ENCODE measurements at places on chromosomes 6 and 20.
A peak's percentile ranks its signal among the peaks of the same experiment; 100 is the strongest.

GRCh38 chr20:10447028-10447427 lies 11.9 kb downstream of the SLX4IP start:
- DNase-seq = no peak

GRCh38 chr6:142374091-142374770 lies 72.4 kb downstream of the ADGRG6 start:
- DNase-seq = peak; percentile 38

DNA sequence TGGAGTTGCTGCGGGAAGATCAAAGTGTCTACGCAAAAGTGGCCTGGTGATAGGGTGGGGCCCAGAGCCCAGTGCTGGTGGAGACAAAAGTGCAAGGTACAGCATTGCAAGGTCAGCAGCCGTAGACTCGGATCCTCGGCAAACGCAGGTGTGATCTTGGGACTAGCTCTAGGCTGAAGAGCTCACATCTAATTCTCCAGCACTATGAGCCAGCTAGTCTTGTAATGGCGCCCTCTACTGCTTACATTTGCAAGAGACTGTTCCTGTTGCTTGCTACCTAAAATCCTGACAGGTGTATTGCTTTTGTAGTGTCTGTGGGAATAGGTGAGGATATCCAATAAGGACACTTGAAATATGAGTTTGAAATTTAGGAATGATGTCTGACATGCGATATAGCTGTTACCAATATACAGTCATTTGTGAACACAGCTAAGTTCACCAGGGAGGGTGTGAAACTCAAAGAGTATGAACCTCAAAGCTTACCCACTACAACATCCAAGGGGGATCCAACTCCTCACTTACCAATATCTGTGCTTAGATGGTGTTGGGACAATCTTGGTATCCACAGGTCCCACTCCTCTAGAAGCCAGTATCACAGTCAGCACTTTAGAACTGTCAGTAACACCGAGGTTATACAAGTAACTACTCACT lies 58.4 kb downstream of the PDE7B start:
- peak; percentile 85 for DNase-seq

- DNase-seq = no peak
Measured at GRCh38 chr20:53491462-53491861, 102.2 kb downstream of the ZNF217 start.

- DNase-seq = no peak
Measured at GRCh38 chr6:143401068-143401446, 49.4 kb downstream of the ADAT2 start.

DNA sequence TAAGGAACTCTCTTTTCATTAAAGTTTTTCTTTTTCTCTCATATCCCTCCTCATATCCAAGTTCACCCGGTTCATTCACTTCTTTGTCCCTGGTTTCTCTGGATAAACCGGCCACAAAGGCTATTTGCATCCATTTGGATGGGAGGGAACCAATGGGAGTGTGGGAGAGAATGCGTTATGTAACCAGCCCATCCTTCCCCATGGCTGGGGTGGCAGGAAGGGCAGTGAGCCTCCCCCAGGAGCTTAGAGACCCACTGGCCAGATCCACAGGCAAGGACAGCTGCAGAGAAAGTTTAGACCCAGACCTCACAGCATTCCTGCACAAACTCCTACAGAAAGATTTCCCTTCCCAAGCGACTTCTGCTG lies 10.7 kb downstream of the CASS4 start:
- no peak for DNase-seq

DNA sequence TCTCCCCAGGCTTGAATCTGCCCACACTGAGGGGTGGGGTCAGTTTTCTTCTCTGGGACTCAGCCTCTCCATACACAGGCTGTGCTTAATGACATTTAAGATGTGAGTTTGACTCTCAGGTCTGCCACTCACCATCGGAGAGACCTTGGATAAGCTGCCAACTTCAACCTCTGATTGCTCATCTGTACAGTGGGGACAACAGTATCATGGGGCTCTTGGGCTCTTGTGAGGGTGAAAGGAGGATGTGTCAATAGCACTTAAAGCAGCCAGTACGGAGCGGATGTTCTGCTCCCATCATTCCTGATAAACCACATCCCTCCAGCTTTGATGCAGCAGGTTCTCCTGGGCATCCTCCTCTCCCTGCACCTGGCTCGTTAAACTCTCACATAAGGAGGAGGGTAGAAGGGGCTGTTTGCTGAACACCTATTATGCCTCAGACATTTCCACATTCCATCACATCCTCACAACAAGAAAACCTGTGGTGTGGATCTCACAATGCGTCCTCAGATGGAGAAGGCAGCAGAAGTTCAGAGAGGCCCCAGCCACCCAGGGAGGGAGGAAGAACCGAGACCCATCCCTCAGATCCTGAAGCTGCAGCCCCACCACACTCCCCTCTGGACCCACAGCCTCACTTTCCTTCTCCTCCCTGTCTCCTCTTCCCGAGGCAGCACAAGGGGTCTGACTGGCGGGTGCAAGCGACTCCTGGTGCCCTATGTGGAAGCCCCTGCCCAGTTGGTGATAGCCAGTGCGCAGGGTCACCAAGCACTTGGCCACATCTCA lies 1.9 kb upstream of the PDYN start:
- no peak for DNase-seq

- DNase-seq = no peak
Measured at GRCh38 chr6:84772428-84773132, 8.2 kb upstream of the TBX18 start.

DNA sequence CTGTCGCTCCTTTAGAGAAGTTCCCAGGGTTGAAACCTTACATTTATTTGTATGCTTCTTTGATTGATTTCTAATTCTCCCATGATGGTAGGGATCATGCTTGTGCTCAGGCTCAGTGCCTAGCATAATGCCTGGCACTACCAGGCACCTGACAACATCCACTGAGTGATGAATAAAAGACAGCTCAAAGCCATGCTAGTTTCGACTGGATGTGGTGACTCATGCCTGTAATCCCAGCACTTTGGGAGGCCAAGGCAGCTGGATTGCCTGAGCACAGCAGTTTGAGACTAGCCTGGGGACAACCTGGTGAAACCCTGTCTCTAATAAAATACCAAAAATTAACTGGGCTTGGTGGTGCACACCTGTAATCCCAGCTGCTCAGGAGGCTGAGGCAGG lies 11.6 kb upstream of the CD164 start:
- DNase-seq = no peak

DNA sequence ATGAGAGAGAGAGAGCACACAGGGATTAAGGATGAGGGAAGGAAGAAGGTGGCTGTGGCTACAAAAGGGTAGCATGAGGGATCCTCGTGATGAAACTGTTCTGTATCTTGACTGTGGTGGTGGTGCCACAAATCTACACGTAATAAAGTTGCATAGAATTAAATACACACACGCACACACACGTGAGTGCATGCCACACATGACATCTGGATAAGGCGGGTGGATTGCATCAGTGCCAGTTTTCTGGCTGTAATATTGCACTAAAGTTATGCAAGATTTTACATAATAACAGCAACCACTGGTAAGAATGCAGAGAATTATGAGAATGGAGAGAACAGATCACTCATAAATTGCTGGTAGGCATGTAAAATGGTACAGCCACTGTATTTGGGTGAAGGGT lies 16.9 kb upstream of the STK35 start:
- DNase-seq = no peak

DNA sequence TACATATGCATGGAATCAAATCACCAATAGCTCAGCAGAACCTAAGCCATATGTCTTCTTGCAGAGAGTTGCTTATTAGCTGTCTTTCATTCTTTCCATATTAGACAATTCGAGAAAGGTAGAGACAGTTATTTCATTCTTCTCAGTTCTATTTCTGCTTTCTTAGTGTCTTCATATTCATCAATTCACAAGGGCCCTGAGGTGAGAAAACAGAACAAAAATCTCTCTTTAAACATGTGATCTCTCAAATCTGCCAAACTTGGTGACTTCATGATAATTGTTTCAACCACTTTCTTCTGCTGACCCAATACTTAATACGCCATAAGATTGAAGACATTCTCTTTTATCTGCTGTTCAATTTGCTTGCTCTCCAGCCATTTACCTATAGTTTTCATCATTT lies 229.7 kb upstream of the MARCKS start:
- DNase-seq = no peak

GRCh38 chr20:32205110-32205842 lies 2.3 kb downstream of the PLAGL2 start:
- no peak for DNase-seq

- peak; percentile 48 for DNase-seq
Measured at GRCh38 chr20:41969656-41970055, 351.5 kb upstream of the CHD6 start.

DNA sequence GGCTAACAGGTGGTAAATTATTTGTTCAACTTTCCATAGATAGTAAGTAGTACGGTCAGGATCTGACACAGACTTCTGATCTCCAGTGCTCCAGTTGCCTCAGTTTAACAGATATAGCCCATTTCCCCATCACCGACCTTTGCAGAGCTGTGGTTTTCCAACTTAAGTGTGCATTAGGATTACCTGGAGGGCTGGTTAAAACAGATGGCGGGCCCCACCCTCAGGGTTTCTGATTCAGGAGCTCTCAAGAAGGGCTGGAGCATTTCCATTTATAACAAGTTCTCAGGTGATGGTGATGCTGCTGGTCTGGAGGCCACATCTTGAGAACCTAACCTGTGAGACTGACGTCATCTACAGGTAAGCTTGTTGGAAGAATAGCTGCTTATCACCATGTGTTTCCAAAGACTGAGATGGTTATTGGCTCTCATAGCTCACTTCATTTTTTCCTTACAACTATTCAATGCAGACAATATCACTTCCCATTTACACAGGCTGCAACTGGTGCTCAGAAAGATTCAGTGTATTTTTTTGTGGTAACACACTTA lies 360.1 kb upstream of the CHD6 start:
- peak; percentile 85 for DNase-seq

DNA sequence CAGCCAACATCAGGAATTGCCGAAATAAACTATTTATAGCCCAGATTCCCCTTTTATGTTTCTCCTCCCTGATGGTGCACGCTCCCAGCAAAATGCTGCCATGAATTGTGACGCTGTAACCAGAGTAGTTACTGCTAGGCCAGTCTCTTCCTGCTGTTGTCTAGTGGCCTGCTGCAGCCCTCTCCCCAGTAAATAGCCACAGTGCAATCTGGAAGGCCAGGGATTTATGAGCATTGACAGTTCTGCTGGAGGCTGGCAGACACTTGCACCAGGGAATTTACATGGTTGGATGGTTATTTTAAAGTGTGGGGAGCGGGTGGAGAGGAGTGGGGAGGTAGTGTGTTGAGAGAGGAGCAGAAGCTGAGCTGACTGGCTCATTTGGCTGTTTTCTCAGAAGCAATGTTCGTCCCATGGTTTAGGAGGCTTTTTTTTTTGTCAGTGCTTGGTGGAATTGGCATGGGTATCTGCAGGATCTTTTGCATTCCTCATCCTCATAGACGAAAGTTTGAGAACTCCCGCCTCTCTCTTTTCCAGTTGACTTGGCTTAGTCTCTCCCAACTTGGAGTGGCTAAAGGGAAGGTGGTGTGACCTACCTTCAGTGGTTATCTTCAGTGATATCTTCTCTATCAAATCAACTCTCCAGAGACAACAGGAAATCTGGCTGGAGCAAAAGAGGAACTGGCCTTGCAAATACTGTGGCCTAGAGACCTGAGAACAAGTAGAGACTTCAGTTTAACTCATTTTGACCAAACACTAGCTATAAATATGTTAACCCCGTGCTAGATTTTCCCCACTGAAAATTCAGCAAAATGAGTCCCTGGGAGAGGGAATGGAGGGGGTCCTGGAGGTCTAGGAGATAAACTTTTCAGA lies 99.3 kb upstream of the VSTM2L start:
- DNase-seq = no peak

- DNase-seq = no peak
Measured at GRCh38 chr6:16136621-16137450, 8.0 kb downstream of the MYLIP start.

- peak; percentile 76 for DNase-seq
Measured at GRCh38 chr6:33549196-33549595, 30.9 kb downstream of the BAK1 start.

DNA sequence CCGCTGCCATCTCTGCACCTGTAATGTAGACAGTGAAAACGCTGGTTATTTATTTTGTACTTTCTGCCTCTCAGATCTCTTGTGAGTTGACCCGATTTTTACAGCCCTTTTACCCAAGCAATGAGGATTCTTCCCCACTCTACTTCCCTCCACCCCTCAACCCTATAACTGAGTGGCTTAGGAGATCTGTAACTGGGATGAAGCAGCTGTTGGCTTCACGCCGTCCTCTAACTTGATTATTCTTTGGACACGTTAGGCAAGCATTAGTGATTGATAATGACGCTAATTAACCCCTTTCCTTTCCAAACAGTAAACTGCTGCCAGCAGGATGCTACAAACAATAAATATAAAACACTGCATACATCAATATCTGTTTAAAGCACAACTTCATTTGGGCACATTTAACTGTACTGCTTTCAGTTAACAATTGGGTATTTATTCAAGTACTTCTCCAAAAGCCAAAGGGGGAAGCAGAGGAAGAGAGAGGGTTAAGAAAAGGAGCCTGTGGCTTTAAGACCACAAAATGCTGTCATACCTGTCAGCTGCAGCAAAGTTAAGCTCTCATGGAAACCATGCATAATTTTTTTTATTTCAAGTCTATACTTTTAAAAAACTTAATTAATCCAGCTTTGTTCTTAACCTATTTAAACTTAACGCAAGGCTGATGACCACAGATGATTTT lies 21.2 kb downstream of the TFAP2A start:
- DNase-seq = peak; percentile 90

DNA sequence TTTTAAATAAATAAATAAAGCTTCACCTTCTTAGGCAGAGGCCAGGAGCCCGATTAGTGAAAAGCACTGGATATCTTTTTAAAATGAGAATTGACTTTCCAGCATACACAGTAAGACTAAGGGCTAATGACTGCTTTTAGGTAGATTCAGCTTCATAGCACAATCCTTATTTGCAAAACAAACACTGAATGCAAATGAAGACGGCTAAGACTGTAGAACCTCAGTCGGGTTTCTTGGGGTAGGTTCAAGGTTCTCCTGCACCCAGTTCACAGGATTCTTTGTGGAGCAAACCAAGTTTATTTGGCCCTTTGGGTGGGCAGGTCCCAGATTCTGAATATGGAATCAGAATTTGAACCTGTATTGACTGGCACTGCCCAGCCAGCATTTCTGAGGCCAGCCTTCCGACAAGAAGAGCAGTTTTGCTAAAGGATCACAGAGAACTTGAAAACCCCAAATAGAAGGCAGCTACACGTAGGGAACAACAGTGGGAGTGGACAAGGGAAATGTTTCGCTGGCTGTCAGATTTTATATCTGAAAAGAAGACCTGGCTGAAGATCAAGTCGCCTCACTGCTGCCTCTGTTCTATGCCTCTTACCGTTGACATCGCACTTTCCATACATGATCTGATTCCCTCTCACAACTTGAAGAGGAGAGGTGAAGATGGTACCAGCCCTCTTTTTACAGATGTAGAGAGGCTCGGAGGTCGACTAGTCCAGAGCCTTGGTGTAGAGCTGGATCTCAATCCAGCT lies 8.2 kb downstream of the TRERF1 start:
- no peak for DNase-seq

- peak; percentile 77 for DNase-seq
Measured at GRCh38 chr6:106027758-106028157, 58.4 kb upstream of the PRDM1 start.

GRCh38 chr6:122323361-122323760 lies 76.1 kb upstream of the HSF2 start:
- DNase-seq = no peak

All from NCI-H82 (cell line).